ENCODE measurements at places on chromosomes 6 and 20.

DNA sequence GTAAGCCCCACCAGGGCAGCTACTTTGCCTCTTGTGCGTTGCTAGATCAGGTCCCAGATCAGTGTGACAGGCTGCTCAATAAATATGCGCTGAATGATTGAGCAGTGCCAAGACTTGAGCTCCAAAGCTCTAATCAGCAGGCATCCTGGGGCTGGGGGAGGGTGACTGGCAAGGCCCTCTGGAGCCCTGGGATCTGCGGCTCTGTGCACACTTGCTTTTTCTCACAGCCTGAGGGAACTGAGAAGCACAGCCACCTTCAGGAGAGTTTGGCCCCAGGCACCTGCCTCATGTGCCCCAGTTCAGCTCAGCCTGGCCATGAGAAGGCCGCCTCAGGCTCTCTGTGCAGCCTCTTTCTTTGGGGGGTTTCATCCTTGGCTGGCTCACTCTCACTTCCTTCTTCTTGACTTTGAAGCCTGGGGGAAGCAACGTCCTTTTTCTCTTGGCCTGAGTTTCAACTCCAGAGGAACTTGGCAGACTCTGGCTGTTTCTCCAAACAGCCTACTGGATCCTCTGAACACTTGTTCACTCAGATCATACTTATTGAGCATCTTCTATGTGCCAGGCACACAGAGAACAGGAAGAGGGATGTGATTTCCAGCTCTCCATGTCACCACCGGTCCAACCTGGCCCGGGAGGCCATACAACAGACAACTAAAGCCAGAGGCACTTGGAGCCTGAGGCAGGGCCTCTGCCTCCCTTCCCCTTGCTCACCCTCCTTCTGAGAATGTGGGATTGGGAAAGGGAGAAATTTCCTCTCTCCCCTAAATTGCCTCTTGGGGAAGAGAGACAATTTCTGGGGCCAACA, 114.0 kb downstream of the VEGFA start:
- DNase-seq = peak; percentile 75

DNA sequence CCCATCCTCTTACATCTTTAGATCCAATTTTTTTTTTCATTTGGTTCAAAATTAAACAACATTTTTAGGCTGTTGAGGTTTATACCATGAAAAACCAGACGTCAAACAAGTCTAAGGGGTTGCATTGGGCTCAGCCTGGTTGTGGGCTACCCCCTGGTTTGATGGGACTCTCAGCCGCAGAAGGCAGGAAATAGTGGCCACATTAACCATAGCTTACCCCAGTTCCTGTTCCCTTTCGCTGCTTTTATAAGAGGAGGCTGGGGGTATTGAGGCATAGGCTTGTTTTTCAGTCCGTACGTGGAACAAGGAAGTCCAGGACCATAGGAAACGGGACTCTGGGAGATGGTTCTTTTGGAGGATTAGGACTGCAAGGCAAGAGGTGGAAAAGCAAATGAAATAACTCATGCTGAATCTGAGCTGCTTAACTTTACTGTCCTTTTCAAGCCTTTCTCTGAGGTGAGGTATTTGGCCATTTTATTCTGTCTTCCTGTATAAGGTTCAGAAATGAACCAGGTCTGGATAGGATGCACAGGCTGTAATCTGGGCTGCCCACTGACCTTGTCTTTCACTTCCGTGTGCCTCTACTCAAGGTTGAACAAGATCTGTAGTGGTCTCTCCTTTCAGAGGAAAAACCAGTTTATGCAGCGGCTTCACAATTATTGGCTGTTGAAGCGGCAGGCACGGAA, 7.7 kb downstream of the BRPF3 start:
- no peak for DNase-seq

DNA sequence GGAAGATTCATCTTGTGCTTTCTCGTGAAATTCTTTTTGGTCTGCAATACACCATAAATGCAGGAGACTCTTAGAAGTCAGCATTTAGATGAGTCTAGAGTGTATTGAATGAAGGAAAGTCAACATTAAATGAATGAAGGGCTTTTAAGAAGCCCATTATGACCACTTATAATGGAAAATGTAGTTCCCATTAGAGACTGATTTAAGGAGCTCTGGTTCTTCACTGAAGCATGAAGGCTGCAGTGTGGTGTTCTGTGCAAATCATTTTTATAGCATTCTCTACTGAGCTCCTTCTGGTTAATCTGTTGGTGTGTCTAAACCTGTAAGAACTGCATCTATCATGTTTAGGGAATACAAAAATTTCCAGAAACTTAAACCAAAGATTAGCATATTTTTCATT, 19.7 kb downstream of the NCOA7 start:
- DNase-seq = no peak

GRCh38 chr20:55009066-55009465, 533.7 kb downstream of the DOK5 start:
- DNase-seq = no peak

- no peak for DNase-seq
These were observed 65.3 kb downstream of the ADGRG6 start for GRCh38 chr6:142367061-142367460.

- no peak for DNase-seq
These were observed 44.9 kb upstream of the PKHD1 start for GRCh38 chr6:52132292-52132691.

- DNase-seq = peak; percentile 28
These were observed 144.4 kb upstream of the AKIRIN2 start for GRCh38 chr6:87846434-87846833.

DNA sequence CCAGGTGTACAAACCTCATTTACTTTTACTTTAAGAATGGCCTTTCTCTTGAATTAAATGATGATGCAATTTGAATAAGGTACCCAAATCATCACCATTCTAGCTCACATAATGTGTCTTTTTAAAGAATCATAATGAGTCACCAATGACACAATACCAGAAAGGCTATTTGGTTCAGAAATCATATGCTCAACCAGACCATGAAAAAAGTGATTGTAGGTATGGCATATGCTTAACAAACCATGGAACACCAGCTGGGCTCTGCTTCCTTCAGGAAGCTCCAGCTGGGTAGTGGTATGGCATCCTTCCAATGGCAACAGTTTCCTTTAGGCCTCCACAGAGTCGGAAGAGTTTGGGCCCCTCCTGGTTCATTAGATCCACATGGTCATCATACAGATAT, 128.2 kb downstream of the FRK start:
- DNase-seq = no peak
